Fibroblast of villous mesenchyme (primary cell): ENCODE measurements at places on chromosomes 2 and 18. TPM values are rescaled to one million over a fixed set of nuclear protein-coding genes. Genes with fewer than 3 reads are reported as not detected.

- no peak for DNase-seq
Observed at GRCh38 chr2:15906778-15907177, 33.6 kb upstream of the MYCN start.

- DNase-seq: no peak
Observed at GRCh38 chr18:62964432-62964831, 249.1 kb downstream of the PHLPP1 start.

DNA sequence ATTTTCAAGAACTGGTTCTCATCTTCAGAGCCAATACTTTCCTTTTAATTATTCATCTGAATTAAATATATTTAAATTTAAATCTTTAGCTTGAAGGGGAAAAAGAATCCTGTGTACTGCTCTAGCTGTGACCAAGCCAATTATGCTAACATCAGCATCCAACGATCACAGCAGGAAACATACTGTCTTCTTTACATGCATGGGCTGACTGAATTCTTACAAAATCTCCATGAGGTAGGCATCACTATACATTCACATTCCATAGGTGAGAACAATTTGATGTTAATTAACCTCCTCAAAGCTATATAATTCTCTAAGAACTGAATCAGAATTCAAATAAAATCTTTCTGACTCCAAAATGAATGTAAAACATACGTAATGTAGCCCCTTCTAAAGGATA is 118.8 kb upstream of the MAP2 start:
- DNase-seq: no peak

FAM237A gene
- not detected in 2 replicates for total RNA-seq

RAB27B gene
- total RNA-seq: 3.9 and 6.5 TPM in 2 replicates

AMER3 gene
- total RNA-seq: not detected in 2 replicates

LHCGR gene
- total RNA-seq: under 0.01 TPM in 1 of 2 replicates, not detected in the other

CRYGD gene
- not detected in 2 replicates for total RNA-seq

ORC2 gene
- total RNA-seq: 10.0 and 22.5 TPM in 2 replicates
